Ovary (tissue), 10 donors: ENCODE measurements at places on chromosomes 2 and 18. TPM values are rescaled to one million over a fixed set of nuclear protein-coding genes. Genes with fewer than 3 reads are reported as not detected.

DNA sequence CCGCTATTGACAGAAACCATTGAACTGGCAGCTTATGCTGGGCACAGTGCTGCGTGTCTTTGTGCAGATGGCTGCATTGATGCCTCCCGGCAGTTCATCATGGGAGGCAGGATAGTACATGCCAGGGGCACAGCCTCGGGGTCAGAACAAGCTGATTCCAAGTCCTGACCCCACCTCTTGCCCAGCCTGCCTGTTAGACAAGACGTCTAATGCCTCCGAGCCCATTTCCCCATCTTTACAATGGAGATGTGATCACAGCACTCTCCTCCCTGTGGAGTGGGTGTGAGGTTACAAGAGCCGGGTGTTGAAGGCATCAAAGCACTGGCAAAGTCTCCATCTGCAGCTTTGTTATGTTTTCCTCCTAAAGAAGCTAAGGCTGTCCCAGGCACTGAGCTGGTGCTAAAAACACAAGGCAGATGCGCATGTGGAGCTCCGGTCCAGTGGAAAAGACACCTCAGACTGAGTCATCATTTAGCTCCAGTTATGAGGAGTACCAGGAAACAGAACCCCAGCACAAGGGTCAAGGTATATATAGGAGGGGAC is 125.7 kb upstream of the EPAS1 start:
- H3K27me3 ChIP-seq: no peaks in the 10 kb centered on the region
- DNase-seq: no peak
- no peaks in the 10 kb centered on the region for H3K36me3 ChIP-seq
- no peak overlapping the region for H3K4me3 ChIP-seq
- no peaks in the 10 kb centered on the region for H3K4me1 ChIP-seq

The COL4A3 gene
- 5.6 TPM for total RNA-seq

GRCh38 chr2:61550375-61551209 is 12.4 kb upstream of the XPO1 start:
- no peaks in the 10 kb centered on the region for H3K36me3 ChIP-seq
- H3K4me1 ChIP-seq: no peaks in the 10 kb centered on the region
- H3K27ac ChIP-seq: no peak overlapping the region
- DNase-seq: no peak
- H3K27me3 ChIP-seq: no peaks in the 10 kb centered on the region

- peak overlapping the region; percentile 8 for H3K27ac ChIP-seq
- H3K27me3 ChIP-seq: no peaks in the 10 kb centered on the region
- peak; percentile 43 for DNase-seq
- no peaks in the 10 kb centered on the region for H3K36me3 ChIP-seq
- no peak overlapping the region for H3K4me3 ChIP-seq
These were observed 69.9 kb downstream of the RHOB start for GRCh38 chr2:20516646-20517341.

DNA sequence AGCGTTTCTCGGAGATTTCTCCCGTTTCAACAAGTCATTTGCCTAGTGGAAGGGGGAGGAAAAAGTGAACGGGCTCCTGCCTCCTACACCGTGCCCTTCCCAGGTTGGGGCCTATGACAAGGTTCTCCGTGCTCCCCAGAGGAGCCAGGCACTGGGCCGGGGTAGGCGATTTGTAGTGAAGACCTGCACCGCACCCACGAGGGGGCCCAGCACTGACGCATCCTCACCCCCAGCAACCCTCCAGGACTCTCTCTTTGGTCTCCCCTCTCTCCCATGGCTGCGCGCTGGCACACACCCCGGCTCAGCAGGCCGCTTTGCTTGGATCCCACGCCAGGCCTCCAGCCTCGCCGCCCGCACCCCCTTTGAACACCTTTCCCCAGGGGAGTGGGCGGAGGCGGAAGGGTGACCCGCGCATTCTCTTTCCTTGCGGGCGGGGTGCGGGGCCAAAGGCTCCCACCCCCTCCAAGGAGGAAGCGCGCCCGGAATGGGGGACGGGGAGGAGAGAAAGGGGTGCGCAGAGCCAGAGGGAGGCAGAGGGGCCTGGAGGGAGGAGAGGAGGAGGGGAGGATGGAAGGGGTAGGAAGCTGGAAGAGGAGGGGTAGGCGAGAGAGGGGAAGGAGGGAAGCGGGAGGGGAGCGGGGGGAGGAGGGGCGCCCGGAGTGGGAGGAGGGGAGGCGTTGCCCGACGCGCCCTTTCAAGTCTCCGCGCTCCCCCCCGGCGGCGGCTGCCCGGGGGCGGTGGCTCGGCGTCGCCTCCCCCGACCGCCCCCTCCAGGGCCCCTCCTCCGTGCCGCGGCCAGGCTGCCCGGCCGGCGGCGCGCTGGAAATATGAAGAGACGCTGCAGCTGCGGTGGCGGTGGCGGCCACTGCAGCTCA is at the start of gene APCDD1:
Gene APCDD1 (plus strand): TSS at position 830 of the 875 bp plus-strand sequence. CDS start 347 bp downstream, outside the sequence.
- no peaks in the 10 kb centered on the region for H3K27me3 ChIP-seq
- DNase-seq: peak; percentile 92
- peak within 1 kb of the TSS; percentile 42 for H3K27ac ChIP-seq

DNA sequence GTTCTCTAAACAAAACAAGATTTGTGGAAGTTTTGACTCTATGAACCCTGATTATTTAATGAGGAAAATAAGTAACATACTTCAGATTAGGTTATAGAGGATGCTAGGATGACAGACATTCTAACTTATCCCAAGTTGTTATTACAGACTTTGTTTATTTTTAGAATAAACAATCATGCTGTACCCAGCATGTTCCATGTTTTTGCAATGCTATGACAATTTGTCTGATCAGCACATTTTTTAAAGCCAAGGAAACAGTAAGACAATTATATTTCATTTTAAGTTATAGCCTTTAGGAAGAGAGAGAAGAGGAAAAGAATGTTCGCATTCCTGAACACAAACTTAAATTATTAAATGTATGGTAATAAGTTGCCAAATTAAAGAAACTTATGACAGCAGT is 119.8 kb downstream of the KYNU start:
- H3K36me3 ChIP-seq: no peaks in the 10 kb centered on the region
- H3K4me1 ChIP-seq: no peaks in the 10 kb centered on the region
- DNase-seq: no peak

The RAPH1 gene
- total RNA-seq: 6.8 TPM

The NEDD4L gene
- total RNA-seq: 75.2 TPM

The TGFA gene
- 0.08 TPM for total RNA-seq

The DRC1 gene
- total RNA-seq: 11.8 TPM

GRCh38 chr2:223824301-223824700 is 13.1 kb downstream of the AP1S3 start:
- no peaks in the 10 kb centered on the region for H3K36me3 ChIP-seq
- H3K4me1 ChIP-seq: no peaks in the 10 kb centered on the region
- H3K27ac ChIP-seq: no peak overlapping the region
- no peaks in the 10 kb centered on the region for H3K27me3 ChIP-seq
- DNase-seq: no peak
- no peak overlapping the region for H3K4me3 ChIP-seq

The KIF5C gene
- total RNA-seq: 5.7 TPM

- no peak overlapping the region for H3K4me3 ChIP-seq
- no peak overlapping the region for H3K27ac ChIP-seq
These were observed 15.0 kb upstream of the CTAGE1 start for GRCh38 chr18:22432657-22433137.

The ESPNL gene
- 12.9 TPM for total RNA-seq

GRCh38 chr2:150878356-150878755 is 383.3 kb downstream of the RBM43 start:
- no peaks in the 10 kb centered on the region for H3K4me1 ChIP-seq
- no peak for DNase-seq
- H3K4me3 ChIP-seq: no peak overlapping the region
- no peaks in the 10 kb centered on the region for H3K36me3 ChIP-seq
- no peaks in the 10 kb centered on the region for H3K27me3 ChIP-seq

DNA sequence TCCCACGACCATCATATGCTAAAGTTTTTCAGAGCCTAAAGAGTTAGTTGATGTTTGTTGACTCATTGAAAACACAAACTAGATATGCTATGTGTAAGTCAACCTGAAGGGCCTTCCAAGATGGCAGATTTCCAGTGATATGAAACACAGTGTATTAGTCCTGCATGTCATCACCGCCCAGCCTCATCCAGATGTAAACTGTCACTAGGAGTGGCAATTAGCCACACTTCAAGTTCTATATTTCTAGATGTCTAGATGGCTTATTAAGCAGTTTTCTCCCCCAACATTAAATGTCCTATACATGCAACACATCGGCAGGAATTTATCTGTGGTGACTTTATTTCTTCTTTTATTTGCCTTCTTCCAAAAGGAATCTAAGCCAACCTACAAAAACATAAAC is 444.1 kb upstream of the SMIM21 start:
- H3K4me3 ChIP-seq: no peak overlapping the region
- peaks cover 1% of the 10 kb centered on the region for H3K4me1 ChIP-seq
- no peak overlapping the region for H3K27ac ChIP-seq
- no peaks in the 10 kb centered on the region for H3K27me3 ChIP-seq
- no peak for DNase-seq
- no peaks in the 10 kb centered on the region for H3K36me3 ChIP-seq

The LYG2 gene
- not detected for total RNA-seq

The LYPD6 gene
- total RNA-seq: 2.4 TPM

The SATB2 gene
- total RNA-seq: 5.4 TPM

DNA sequence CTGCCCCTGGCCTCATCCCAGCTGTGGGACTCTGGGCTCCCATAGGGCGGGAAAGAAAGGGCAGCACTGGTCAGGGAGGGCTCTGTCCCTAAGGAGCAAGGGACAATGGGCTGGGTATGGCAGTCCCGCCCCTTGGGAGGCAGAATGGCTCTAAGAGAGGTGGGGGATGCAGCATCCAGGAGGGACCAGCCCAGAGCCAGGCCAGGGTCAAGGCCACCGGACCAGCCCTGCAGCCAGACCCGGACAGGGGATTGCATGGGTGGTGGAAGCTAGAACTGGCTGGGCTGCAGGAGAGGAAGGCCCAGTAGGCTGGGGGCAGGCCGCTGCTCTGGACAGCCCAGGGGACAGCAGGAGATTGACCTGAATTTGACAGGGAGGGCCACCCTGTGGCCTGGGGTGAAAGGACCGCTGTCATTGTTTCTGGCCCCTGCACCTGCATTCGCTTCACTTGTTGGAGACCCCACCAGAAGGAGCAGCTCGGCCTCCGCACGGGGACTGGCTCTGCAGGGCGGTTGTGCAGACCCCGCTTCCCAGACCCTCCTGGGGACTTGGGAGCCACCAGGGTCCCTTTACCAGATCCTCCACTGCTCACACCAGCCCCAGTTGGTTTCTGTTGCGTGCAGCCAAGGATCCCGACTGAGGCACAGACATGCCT is 14.6 kb downstream of the RAMP1 start:
- H3K27ac ChIP-seq: peak overlapping the region; percentile 37
- peak; percentile 52 for DNase-seq
- H3K4me1 ChIP-seq: peaks cover 14% of the 10 kb centered on the region
- H3K4me3 ChIP-seq: no peak overlapping the region
- H3K36me3 ChIP-seq: no peaks in the 10 kb centered on the region
- no peaks in the 10 kb centered on the region for H3K27me3 ChIP-seq

The OTOS gene
- not detected for total RNA-seq

DNA sequence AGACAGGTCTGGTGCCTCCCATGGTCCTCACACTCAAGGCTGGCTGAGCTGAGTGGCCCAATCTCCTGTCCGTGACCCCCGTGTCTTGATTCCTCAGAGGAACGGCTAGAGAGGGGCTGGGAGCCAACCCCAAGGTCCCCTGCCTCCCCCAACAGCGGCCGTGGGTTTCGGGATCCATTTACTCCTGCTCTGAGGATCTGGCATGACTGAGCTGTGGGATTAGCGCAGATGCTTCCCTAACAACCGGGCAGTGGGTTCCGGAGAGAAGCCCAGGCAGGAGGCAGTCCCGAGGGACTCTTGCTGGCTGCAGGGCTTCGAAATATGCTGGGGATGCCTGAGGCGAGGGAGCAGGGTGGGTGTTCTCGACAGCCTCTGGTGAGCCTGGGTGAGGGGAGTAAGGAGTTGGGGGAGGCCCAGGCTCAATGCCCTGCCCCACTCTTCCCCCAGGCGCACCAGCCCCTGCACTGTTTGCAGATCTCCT is 18.9 kb downstream of the GPR35 start:
- DNase-seq: no peak
- no peaks in the 10 kb centered on the region for H3K4me1 ChIP-seq
- H3K36me3 ChIP-seq: no peaks in the 10 kb centered on the region
- H3K27me3 ChIP-seq: no peaks in the 10 kb centered on the region
- no peak overlapping the region for H3K4me3 ChIP-seq
- H3K27ac ChIP-seq: no peak overlapping the region

DNA sequence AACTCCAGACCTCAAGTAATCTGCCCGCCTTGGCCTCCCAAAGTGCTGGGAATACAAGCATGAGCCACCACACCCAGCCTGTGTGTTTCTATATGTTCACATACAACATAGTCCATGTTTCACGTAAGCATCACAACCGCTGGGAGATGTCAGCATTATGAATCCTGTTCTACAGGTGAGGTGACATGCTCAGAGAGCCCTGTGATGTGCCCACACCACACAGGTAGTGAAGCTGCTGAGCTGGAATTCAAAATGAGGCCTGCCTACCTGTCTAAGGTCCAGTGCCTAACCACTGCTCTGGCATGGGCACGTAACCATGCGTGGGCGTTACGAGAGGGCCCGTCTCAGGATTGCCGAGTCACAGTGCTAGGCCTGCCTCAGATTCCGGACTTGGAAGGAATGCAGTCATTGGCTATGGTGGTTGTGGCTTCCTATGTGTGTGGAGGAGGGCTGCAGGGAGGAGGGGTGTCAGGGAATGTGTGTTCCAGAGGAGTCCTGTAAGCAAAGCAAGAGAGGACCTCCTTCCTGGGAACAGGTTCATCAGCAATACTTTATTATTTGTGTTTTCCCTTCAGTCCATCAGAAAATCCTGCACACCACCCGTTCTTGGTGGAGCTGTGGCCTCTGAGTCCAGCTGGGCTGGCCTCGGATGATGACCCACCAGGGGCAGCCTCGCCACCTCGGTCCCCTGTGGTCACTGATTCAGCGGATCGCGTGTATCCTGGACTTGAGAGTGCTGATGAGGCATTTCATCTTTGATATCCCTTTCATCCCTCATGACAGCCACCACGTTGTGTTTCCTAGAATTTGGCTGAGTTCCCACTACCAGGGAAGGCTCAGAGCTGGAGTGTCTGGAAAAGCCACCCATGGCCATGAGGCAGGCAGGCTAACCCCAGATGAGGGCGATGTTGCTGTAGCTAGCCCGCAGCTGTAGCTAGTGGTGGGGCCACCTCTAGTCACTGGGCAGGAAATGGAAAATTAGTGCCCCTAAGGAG is 31.1 kb downstream of the HK2 start:
- H3K4me1 ChIP-seq: peaks cover 28% of the 10 kb centered on the region
- H3K4me3 ChIP-seq: no peak overlapping the region
- H3K27me3 ChIP-seq: no peaks in the 10 kb centered on the region
- H3K27ac ChIP-seq: no peak overlapping the region

GRCh38 chr2:174563530-174564282 is 33.9 kb downstream of the WIPF1 start:
- H3K4me1 ChIP-seq: peaks cover 2% of the 10 kb centered on the region
- H3K27me3 ChIP-seq: no peaks in the 10 kb centered on the region
- no peak overlapping the region for H3K27ac ChIP-seq

GRCh38 chr18:36757081-36757480 is 71.7 kb downstream of the TPGS2 start:
- no peak for DNase-seq
- peaks cover 3% of the 10 kb centered on the region for H3K4me1 ChIP-seq
- H3K27ac ChIP-seq: no peak overlapping the region
- no peaks in the 10 kb centered on the region for H3K36me3 ChIP-seq

DNA sequence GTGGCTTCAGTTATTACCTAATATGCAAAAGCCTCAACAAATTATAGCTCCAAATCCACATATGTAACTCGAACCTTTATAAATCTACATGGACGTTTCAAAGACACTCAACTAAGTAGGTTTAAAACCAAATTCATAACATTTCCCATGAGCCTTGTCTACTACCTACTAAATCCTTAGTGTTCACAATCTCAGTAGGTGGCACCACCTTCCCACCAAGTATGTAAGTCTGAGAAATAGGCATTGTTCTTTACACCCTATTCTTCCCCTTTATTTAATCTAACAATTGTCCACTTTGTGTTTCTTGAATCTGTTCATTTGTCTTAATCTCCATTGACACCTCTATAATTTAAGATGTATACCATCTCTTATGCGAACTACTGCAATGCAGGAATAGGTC is 4.6 kb downstream of the PIGN start:
- DNase-seq: no peak
- no peaks in the 10 kb centered on the region for H3K36me3 ChIP-seq
- H3K27ac ChIP-seq: no peak overlapping the region
- H3K4me1 ChIP-seq: no peaks in the 10 kb centered on the region
